ENCODE measurements at places on chromosomes 11 and 22.
A peak's percentile ranks its signal among the peaks of the same experiment; 100 is the strongest.

DNA sequence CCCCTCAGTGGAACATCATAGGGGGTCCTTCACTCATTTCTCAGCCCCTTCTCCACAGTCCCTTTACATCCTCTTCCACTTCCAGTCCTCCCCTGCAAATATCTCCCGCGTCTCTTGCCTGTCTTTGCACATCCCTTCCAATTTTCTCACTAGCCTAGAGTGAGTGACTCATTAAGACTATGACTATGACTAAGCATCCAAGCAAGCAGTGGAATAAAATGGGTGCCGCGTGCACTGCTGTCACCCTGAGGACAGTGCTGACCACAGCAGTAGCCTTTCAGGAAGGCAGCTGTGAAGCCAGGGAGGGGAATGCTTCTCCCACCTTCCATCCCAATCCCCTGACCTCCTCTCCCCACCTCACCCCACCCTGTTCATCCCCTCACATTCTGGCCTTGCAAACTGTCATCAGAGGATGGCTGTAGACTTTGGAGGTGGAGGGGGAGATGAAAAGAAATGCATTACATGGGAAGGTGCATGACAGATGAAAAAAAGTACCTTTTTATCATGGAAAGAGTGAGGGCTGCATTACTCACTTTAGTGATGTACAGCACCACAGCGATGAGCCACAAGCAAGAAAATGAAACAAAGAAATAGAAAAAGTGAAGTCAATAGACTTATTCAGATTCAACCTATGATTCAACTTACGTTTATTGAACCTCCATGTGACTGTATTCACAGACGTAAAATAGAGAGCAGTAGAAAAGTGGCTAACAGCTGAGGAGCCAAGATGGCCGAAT is 948.2 kb downstream of the NTM start:
- no peak for DNase-seq

GRCh38 chr11:44943696-44944095 is 7.0 kb downstream of the TP53I11 start:
- DNase-seq, result no peak

- DNase-seq, result peak; percentile 50
Measured at GRCh38 chr22:50473088-50473487, 1.7 kb downstream of the SBF1 start.

DNA sequence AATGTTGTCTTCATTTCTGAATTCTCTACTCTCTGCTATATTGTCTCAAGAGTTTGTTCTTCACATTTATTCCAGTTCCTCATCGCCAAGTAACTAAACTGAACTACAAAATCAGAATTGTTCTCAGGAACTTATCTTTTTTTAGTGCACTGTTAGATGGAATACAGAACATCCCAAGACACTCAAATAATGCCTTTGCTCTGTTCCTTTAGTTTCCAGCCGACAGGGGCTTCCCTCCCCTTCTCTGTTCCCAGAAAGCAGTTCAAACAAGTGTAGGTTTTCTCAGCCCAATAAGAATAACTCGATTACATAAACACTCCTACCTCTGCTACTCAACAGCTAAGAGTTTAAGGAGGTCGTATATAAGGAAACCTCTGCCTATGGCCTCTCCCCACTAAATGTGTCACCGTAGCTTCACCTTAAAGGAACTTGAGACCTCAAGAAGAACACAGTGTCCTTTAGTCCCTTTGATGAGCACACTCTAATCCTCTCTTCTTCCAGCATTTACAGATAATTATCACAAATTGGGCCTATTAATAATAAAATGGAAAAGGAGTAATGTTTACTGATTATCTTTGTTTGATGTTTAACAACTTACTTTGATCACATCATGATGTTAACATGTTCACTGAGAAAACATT is 6.9 kb downstream of the POU2AF3 start:
- DNase-seq, result no peak

DNA sequence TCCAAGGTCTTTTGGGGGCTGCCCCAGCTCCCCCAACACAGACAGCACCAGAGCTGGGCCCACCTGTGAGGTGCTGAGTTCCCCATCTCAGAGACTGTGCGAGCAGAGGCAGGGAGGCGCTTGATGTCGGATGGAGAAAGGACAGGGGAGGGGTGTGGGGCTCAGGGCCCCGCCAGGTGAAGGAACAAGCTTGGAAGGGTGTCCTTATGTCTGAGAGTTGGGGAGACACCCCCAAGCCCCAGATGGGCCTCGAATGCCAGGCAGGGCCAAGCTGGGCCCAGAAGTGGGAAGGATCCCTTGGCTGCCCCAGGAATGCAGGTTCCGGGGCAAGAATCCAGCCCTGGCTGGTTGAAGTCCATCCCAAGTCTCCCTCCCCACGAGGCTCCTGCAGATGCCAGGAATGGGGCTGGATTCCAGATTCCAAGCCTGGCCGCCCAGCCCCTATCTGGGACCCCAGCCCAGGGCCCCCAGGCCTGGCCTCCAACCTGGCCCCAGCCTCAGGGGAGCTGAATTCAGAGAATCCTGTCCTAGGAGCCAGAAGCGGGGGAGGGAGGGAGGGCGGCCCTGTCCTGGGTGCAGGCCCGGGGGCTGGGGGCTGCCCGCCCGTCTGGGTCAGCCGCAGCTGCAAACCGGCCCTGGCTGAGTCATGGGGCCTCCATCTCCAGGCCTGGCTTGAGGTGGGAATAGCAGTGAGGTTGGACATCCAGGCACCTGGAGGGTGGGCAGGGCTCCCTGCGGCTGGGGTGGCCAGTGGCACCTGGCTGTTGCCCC is 50.9 kb downstream of the CDKN1C start:
- DNase-seq, result no peak

Measured in activated naive CD4-positive, alpha-beta T cell treated with Interleukin-2 at 50 U/mL for 16 hours (primary cell).